ENCODE measurements at places on chromosomes 12 and 14. TPM values are rescaled to one million over a fixed set of nuclear protein-coding genes. Genes with fewer than 3 reads are reported as not detected.

GRCh38 chr12:8612629-8613028 lies at the start of gene AICDA:
TSS of gene AICDA (minus strand) at chr12:8612859. CDS start at chr12:8612767, 92 bp downstream.
- DNase-seq: no peak
- no peaks in the 10 kb centered on the region for H3K27me3 ChIP-seq
- no peaks in the 10 kb centered on the region for H3K4me1 ChIP-seq
- no peaks in the 10 kb centered on the region for H3K36me3 ChIP-seq
- no peak within 1 kb of the TSS for H3K4me3 ChIP-seq
- H3K27ac ChIP-seq: no peak within 1 kb of the TSS

GRCh38 chr14:75264036-75264435 lies 14.6 kb upstream of the FOS start:
- H3K4me1 ChIP-seq: peaks cover 22% of the 10 kb centered on the region
- peak; percentile 46 for DNase-seq
- H3K4me3 ChIP-seq: no peak overlapping the region

- no peaks in the 10 kb centered on the region for H3K27me3 ChIP-seq
- no peaks in the 10 kb centered on the region for H3K4me1 ChIP-seq
- H3K4me3 ChIP-seq: no peak overlapping the region
- H3K36me3 ChIP-seq: no peaks in the 10 kb centered on the region
These were observed 147.4 kb downstream of the RASSF9 start for GRCh38 chr12:85688837-85689236.

DNA sequence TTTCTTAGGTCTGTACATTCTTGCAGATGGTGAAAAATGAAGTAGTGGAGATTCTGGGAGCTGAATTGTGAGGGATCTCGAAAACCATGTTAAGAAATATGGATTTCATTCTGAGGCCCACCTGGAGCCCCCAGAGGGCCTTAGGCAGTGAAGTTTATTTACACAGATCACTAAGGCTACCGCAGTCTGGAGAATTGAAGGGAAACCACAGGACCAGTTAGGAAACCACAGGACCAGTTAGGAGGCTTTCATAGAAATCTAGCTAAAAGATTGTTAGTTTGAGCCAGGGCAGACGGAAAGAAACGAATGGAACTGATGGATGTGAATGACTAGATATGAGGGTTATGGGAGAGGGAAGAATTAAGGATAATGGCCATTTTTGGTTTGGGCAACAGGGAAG lies 7.2 kb downstream of the CBLN3 start:
- DNase-seq: no peak
- H3K4me3 ChIP-seq: no peak overlapping the region
- H3K27me3 ChIP-seq: no peaks in the 10 kb centered on the region
- no peak overlapping the region for H3K27ac ChIP-seq
- H3K36me3 ChIP-seq: no peaks in the 10 kb centered on the region

GRCh38 chr12:93173178-93173957 lies 204.4 kb upstream of the NUDT4 start:
- no peak for DNase-seq
- no peaks in the 10 kb centered on the region for H3K27me3 ChIP-seq
- H3K4me3 ChIP-seq: no peak overlapping the region
- H3K36me3 ChIP-seq: no peaks in the 10 kb centered on the region
- peak overlapping the region; percentile 72 for H3K27ac ChIP-seq

- H3K4me3 ChIP-seq: no peak overlapping the region
- DNase-seq: no peak
- H3K36me3 ChIP-seq: no peaks in the 10 kb centered on the region
- no peak overlapping the region for H3K27ac ChIP-seq
- no peaks in the 10 kb centered on the region for H3K4me1 ChIP-seq
These were observed 54.4 kb downstream of the RASSF9 start for GRCh38 chr12:85781766-85782165.

GRCh38 chr12:13130981-13131380 lies 27.5 kb upstream of the GSG1 start:
- no peak overlapping the region for H3K27ac ChIP-seq
- H3K36me3 ChIP-seq: no peaks in the 10 kb centered on the region
- no peak overlapping the region for H3K4me3 ChIP-seq

DNA sequence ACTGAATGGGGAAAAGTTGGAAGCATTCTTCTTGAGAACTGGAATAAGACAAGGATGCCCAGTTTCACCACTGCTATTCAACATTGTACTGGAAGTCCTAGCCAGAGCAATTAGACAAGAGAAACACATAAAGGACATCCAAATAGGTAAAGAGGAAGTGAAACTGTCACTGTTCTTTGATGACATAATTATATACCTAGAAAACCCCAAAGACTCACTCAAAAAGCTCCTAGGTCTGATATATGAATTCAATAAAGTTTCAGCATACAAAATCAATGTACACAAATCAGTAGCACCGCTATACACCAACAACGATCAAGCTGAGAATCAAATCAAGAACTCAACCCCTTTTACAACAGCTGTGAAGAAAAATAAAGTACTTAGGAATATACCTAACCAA lies 157.3 kb upstream of the DDHD1 start:
- no peak overlapping the region for H3K4me3 ChIP-seq
- H3K4me1 ChIP-seq: peaks cover 8% of the 10 kb centered on the region
- H3K27ac ChIP-seq: no peak overlapping the region

The SLC5A8 gene
- total RNA-seq: not detected

The LRRC23 gene
- total RNA-seq: 14.2 TPM

The G2E3 gene
- 10.3 TPM for total RNA-seq

The PRMT5 gene
- total RNA-seq: 33.3 TPM

The NOVA1 gene
- total RNA-seq: 31.9 TPM
